CD8-positive, alpha-beta memory T cell (primary cell): ENCODE measurements at places on chromosomes 1 and 21.

- no peak for DNase-seq
Observed at GRCh38 chr1:32241001-32241763, 5.8 kb upstream of the FAM167B start.

- DNase-seq = no peak
Observed at GRCh38 chr1:150259217-150259616, 1.6 kb downstream of the CA14 start.

DNA sequence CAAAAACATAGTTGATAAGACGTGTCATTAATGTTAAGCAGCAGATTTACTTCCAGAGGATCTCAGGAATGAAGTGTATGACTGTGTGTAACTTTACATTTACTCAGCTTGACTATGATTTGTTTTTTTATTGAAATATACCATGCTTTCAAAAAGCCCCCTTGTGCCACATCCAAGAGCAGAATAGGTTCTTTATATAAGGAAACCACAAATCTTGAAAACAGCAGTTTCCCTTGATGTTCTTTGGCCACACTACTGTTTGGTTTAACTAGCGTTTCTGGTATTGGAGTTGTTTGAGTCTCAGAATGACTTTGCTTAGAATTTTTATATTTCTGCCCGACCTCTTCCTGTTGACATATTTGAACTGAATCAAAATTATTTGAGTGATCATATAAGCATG lies 25.0 kb downstream of the LRRC8C start:
- DNase-seq = peak; percentile 74

- DNase-seq = no peak
Observed at GRCh38 chr1:183180218-183180617, 5.8 kb upstream of the LAMC2 start.

GRCh38 chr1:221565711-221566110 lies 176.2 kb downstream of the DUSP10 start:
- no peak for DNase-seq

DNA sequence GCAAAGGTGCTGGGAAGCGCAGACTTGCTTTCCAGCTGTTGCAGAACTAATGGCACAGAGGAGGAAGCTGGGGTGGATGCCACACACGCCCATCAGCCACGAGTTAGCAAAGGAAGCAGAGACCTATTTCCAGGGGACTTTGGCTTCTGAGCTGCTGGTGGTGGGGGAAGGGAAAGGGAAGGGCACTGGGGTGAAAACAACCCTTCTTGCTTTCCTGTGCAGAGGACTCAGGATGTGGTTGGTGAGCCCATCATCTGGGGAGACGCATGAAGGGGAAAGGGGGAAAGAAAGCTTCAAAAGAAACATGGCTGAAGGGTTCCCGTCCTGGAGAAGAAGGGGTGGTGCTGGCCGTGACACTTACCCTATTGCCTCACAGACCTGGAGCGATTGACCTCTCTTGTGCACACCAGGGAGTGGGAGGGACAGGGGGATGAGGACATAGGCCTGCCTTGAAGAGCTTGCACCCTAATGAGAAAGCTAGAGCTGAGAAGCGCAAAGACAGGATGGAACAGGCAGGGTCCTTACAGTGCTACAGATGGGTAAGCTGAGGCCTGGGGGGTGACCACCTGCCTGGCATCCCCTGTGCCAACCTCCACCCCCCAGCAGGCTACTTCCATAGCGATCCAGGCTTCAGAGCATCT lies 140.8 kb upstream of the RAB4A start:
- no peak for DNase-seq

DNA sequence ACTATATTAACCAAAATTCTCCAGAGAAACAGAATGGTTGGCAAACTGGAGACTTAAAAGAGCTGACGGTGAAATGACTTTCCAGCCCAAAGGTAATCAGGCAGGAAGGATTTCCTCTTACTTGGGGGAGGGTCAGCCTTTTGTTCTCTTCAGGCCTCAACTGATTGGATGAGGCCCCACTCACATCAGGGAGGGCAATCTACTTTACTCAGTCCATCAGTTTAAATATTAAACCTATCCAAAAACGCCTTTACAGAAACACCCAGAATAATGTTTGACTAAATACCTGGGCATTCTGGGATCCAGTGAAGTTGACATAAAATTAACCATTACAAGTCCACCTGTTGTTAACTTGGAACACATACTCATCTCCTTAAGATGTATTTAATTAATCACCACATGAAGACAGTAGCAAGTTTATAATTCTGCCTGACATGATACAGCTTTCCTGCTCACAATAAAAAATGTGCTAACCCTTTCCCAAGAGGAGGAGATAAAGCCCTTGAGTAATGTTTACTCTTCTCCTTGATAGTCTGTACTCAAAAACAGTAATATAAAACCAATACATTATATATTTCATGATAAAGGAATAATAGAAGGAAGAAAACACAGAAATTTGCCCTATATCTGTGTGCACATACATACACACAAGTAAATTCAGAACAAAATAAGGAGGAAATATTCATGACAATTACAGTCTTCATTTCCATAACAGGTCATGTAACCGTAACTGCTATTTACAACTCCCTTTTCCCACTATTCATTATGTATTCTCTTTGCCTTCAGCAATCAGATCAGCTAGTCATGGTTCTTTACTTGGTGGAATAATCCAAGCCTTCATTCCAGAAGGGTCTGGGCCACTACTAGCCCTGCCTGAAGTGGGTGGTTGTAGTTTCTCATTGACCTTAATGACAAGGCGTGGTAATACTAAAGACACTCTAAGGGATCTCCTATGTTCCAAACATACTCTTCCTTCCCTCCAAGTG lies 107.5 kb upstream of the RUNX1 start:
- no peak for DNase-seq

DNA sequence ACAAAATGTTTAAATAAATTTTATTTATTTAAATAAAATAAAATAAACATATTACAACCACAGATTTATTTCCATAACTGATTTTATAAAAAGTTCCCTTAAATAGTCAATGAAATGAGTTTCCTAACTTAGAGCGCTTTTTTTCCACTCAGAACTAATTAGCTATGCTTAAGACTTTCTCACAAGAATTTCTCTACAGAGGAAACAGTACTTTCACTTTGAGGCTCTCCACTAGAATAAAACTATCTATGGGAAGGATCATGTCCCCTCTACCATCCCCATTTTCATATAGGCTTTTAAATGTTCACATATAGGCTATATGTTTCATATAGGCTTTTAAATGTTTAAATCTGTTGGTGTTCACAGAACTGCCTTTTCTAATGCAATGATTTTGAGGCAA lies 40.0 kb upstream of the DPH5 start:
- DNase-seq = peak; percentile 16

DNA sequence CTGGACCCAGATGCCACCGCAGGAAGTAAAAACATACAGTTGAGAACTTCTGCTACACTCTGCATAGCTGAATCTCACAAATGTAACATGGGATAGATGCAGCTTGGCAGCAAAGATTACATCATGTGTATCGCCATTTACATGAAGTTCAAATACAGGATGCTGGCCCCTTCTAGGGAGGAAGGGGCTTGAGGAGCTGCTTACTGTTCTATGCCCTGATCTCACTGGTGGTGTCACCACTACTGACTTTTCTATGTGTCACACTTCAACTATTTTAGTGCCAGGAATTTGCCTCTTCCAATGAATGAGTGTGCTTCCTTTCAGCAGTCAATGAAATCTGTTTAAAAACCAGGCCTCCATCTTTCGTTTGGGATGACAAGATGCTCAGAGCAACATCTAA lies 31.1 kb downstream of the MRAP start:
- DNase-seq = no peak

DNA sequence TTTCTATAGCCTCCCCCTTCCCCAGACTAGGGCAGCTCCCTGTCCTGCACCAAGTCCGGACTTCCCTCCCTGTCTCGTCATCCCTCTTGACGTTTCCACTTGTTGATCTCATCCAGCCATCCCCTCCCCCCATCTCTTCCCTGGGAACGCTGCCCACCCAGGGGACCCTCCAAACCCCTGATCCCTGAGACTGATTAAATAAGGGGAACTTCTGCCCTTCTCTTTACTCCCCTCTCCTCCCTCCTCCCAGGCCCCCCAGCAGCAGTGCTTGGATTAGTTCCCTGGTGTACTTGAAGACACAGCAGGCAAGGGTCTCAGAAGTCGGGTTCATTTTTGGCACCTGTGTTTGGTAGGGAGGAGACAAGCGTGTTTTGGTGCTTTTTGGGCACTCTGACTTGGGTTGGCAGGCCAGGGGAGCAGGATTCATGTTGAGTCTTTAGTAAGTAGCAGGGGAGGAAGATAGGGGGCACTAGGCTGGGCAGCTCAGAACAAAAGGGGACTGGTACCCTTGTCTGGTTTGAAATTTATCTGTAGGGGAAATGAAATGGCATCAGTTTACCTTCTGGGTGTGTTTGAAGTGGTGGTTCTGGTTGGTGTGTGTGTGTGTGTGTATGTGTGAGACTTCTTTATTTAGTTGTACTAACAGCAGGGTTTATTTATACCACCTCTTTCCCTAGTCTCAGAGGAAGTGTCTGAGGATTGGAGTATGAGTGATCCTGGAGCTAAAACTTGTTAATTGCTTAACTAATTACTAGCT lies 11.1 kb downstream of the VANGL2 start:
- DNase-seq = no peak

DNA sequence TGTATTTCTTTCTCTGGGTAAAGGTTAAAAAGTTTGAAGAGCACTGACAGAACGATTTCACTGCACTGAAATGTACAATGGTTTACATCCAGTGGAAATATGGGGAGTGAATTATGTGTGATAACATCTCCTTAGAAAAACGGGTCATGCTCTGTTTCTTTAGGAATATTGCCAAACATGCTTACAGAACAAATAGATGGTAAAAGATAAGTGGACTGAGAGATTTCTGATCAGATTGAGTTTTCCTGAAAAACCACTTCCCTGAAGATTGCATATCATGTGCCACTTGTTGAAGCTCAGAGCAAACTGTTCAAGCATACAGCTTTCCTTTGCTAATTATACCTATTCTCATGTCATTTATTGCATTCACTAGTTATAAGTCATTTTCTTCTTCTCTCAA lies 29.9 kb upstream of the DISP1 start:
- DNase-seq = no peak

- DNase-seq = no peak
Observed at GRCh38 chr1:2458687-2459086, 17.4 kb upstream of the PLCH2 start.

DNA sequence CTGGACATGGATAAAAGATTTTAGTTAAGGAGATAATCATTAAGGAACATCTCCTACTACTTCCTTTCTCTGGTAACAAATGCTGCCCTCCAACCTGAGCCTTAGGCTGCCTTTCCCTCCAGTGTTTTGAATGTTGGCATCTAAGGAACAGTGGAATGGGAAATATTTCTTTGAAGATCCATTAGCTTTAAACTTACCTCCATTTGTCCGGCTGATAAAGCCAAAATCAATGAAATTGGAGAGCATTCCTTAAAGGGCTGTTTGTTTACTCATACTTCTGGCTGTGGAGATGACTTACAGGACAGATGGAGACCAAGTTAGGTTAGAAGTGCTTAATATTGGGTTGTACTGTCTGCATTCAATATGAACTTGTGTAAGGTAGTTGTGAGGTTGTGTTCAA lies 439.1 kb downstream of the PLA2G4A start:
- no peak for DNase-seq

GRCh38 chr1:11072216-11072917 lies 12.5 kb upstream of the SRM start:
- no peak for DNase-seq

GRCh38 chr1:201539561-201540431 lies 869 bp downstream of the NAV1 start:
- no peak for DNase-seq

DNA sequence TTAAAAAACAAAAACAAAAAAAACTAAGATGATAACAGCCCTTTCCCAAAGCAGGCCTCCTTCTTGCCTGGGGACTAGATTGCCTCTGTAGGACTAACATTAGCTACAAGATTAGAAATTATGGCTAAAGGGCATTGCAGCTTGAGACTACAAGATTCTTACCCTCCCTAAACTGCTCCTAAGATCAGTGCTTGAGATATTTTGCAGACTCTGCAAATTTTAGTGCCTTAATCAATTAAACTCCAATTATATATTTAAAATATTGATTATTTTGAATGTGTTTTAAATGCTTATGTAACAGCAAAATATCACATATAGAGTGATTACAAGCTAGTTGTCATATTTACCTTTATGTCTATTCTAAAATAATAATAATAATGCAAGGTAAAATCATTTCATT lies 47.4 kb upstream of the SLC5A9 start:
- DNase-seq = no peak

DNA sequence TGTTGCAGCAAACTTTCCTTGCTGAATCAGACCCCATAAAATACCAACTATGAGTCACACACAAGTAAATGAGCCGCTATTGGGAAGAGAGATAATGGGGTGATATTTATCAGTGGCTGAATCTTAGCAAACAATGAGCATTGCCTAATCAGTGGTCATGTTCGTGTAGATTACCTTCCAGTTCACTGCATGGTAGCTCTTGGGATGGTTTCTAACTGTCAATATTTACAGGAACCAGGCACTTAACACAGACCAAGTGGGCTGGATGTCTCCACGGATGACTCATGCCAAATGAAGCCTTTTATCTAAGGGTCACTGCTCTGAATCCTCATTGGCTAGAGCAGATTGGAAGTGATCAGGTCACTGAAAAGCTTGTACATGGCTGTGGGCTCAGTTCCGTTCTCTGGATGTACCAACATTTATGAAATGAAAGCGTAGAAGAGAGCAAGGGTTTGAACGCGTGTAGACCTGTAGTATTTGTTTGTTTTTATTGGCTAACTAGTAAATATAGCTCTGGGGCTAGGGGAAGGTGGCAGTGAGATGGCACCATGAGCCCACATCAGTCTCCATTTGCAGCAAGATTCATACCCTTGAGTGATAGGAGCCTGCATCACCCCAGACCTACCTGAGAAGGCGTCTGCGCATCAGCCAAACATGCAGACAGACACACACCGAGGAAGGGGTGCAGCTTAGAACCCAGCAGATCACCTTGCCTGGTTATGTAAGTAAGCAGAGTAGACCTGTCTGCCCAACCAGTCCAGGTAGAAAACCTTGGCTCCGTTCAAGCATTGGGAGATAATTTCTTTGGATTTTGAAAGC lies 153.3 kb downstream of the TOMM20 start:
- DNase-seq = no peak

DNA sequence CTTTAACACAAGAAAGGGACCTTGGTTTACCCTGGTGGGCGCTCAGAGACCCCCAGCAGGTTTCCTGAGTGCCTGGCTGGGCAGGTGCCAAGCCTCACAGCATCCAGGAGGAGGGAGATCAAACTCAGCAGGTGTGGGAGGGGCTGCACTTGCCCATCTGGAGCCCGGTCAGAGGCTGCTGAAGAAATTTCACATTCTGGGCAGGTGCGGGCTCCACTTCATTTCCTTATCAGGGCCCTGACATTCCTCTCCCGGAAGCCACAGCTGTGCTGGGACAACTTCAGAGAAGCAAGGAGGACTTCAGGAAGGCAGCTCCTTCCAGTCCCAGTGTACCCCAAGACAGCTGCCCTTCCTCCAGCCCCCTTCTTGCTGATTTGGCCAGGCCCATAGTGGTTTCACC lies 82.9 kb downstream of the ITPKB start:
- no peak for DNase-seq

DNA sequence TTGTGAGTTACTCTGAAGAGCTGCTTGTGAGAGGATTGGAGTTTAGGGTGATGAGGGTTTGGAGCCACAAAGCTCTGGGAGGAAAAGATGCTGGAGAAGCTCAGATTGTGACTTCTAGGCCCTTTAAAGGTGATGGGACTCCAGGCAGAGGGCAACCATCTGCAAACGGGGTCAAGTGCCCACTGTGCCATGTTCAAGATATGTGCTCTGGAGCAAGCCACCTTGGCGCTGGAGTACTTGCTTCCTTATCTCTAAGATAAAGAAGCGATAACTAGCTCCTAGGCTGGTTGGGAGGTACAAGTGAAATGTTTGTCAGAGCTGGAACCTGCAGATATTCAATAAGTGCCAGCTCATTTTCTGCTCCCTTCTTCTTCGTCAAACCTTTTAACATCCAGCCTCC lies 14.3 kb upstream of the FOXE3 start:
- DNase-seq = no peak
